ENCODE measurements at places on chromosomes 4 and X.

- DNase-seq, result no peak
These were observed 723 bp downstream of the MORC4 start for GRCh38 chrX:106999002-106999975.

DNA sequence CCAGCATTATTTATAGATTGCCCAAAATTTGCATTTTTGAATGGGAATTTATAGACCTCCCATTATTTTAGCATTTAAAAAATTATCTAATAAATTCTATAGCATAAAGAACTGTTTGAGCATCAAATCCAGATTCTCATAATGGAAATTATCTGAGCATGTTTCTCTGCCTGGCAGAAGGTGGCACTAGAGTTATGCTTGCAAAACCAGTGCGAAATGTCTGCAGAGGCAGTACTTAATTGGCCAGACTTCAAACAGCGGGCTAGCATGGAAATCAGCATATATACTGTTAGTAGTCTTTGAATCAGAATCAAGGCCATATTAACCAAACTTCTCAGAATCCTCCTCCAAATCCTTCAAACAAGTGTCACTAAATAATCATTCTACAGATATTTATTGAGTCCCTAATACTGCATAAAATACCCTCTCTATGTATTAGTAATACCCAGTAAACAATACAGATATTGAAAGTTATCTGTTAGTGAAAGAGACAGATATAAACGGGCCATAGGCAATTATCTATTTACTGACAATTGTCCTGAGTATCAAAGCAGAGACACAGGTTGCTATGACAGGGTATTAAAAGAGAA lies 78.7 kb upstream of the DCLK2 start:
- DNase-seq, result no peak

- DNase-seq, result no peak
These were observed 99.3 kb upstream of the GRPR start for GRCh38 chrX:16023790-16024734.

DNA sequence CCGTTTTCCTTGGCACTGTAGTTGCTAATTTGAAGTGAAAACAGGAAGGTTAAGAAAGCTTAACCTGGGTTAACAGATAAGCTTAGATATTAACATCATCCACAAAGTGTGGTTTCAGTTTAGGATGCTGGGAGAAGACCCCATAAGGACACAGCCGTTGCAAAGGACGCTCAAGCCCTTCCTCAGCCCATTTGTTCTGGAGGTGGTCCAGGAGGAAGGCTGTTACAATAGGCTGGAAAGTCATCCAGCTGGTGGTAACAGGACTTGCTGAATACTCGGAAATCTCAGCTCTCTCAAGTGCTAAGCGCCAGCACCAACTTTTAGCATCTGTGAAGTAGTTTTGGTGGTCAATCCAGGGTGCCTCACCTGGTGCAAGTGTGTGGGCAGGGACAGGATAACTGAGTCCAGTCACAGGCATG lies 14.2 kb downstream of the CHST7 start:
- no peak for DNase-seq

- no peak for DNase-seq
These were observed 1179.7 kb upstream of the ADGRL3 start for GRCh38 chr4:60020389-60020788.
